ENCODE measurements at places on chromosomes 6 and 20.

DNA sequence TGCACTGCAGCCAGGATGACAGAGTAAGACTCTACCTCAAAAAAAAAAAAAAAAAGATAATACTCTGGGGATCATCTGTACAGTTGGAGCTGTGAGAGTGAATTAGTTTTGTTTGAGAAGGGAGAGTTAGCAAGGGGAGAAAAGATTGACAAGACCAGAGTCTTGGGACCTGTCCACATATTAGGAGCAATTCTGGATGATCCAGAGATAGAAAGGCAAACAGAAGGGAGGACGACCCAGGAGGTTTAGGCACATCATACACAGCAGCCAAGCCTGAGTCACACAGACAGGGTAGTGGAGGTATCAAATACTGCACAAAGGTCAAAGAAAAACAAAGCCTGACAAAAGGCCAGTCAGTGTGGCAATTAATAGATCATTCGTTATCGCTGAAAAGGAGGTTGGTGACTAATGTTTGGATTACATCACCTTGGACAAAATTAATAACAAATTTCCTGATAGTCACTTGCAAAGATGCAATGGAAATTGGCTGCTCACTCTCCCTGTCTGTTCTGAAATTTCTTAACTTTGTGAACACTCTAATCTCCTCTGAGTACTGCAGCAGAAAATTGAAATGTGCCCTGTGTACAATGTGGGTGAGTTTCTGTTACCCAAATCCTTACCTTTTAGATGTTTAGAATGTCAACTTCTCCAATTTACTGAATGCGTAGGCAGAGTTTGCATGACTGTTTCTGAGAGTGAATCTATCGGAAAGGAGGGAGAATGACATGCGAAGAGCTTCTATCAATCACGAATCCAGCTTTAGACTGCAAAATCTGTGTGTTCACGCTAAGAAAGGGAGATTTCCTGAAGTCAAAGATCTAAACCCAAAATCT lies 105.4 kb downstream of the TSHZ2 start:
- no peak for DNase-seq

DNA sequence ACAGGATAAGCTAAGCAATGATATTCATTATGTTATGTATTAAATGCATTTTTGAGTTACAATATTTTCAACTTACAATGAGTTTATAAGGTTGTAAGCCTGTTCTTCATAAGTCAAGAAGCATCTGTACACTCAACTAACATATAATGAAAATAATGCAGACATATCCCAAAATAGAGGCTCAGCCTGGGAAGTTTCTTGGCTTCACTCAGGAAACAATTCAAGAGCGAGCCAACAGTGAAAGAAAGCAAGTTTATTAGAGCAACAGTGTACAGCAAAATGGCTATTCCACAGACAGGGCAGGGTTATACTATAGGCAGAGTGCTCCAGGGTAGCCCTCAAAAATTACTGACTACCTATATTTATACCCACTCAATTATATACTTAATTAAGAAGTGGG lies 1581.8 kb downstream of the HACE1 start:
- no peak for DNase-seq

DNA sequence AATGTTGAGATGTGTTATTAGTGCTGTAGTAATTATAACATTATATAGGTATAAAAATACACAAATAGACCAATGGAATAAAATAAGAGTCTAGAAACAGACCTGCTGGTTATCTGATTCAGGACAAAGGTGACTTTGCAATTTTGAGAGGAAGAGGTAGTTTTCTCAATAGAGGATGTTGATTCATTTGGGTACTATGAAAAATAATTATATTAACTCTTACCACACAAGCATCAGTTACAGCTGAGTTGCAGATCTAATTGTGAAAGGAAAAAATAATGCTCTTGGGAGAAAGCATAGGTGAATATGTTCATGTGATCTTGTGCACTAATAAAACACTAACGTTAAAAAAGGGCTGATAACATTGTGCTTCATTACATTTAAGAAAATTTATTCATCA lies 103.0 kb downstream of the BCKDHB start:
- no peak for DNase-seq

GRCh38 chr20:31566658-31567379 lies 38.3 kb upstream of the ID1 start:
- peak; percentile 69 for DNase-seq

- no peak for DNase-seq
These were observed 32.5 kb downstream of the PHACTR3 start for GRCh38 chr20:59636766-59637370.

DNA sequence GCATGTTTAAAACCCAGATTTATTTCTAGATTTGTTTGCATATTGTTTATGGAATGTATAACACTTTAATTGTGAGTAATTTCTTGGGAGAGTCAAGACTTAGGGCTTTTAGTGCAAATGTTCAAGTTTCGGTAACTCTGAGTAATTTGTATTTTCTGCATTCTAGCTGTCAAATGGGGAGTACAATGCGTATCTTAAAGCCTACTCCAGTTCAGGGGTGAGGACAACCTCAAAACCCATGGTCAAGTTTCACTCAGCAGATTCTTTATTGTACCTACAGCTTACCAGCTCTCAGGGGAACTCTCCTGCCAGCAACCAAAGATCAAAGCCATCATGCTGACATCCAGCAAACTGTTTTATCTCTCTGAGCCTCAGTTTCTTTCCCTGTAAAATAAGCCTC lies 458.6 kb upstream of the JARID2 start:
- DNase-seq: no peak

- no peak for DNase-seq
These were observed 30.0 kb upstream of the RAB23 start for GRCh38 chr6:57252137-57252536.

DNA sequence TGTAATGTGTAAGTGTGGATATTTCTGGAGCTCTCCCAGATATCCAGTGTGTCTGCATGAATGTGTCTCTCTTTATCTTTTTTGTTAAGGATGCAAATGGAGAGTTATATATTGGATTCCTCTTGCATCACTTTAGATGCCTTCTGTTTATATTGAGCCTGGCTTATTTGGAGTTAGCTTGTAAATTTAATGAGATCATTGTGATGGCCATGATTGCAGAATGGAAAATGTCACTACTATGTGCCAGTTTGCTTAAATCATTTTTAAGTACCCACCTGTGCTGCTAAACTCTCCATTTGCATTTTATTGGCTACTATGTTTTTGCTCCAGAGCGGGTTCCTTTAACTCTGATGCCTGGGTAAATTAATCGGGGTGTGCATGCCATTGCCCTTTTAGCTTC lies 334.8 kb downstream of the UTRN start:
- no peak for DNase-seq

- DNase-seq: no peak
These were observed 42.8 kb downstream of the HNF4A start for GRCh38 chr20:44398335-44398734.

GRCh38 chr6:142407685-142408273 lies 106.0 kb downstream of the ADGRG6 start:
- DNase-seq: no peak

DNA sequence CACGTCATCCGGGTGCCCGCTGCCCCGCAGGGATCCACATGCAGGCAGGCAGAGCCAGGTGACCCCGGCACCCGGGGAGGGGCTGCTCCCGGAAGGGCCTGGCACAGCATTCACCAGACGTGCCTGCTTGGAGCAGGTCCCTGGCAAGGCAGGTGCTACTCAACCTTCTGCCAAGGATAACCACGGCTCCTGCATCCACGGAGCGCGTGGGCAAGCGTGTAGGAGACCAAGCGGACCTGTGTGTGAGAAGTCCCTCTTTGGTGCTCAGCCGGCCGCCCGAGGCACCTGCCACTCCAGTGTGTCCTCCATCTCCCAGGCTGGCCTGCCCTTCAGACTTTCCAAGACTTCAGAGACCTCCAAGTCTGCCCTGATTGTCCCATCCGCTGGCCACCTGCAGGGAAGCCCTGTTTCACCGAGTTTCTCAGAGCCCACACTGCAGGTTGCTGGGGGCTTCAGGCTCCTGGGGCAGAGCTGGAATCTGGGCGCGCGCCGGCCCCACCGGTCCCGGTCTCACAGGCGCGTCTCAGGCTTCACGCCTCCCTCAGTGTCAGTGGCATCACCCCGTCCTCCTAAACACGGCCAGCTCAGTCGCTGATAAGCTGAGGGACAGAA lies 124.3 kb downstream of the DLL1 start:
- DNase-seq: no peak

DNA sequence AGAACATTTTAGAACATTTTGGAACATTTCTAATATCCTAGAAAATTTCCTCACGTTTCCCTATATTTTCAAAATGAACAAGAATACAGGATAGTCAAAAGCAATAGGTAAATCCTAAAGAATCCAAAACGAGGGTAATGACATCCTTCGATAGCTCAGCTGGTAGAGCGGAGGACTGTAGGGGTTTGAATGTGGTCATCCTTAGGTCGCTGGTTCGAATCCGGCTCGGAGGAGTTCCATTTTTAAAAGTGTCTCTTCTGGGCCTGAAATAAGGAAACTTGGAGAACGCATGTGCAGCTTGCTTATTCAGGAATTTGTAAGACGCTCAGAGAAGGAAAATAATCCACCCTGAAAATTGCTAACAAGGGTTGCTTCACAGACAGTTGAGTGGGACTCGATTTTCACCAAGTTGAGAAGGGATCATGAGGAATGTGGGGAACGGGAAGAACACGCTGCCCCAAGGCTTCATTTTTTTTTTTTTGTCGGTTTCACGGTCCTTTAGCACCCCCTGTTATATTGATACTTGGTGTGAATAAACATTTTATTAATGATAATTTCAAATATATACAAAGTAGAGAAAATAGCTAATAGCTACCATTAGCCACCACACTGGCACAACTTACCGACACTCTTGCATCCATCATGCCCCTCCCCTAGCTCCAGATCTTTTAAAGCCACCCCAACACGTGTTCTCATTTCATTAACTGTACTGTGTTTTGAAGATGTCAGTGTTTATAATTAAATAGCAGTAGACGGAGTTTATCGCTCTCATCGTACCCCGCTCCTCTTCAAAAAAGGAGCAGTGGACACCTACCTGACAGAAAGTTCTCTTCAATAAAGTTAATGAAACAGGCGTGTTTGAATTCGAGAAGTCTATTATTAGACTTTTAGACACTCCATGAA lies 1.8 kb upstream of the ABT1 start:
- DNase-seq: peak; percentile 82

DNA sequence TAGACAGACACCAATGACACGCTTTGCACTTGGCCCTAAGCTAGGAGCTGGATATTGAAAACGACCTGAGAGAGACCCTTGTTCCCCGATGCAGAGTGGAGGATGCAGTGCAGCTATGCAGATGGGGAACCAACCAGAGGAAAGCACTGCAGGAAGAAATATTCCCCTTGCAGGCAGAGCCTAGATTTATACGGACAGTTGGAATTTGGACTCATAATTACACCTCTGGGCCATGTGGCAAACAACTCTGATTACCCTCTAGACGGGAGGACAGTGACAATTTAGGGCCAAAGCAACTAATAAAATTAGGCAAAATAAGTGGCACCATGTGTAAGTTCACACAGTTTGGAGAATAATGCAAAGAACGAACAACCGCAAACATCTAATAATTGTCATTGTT lies 12.3 kb downstream of the PMEPA1 start:
- no peak for DNase-seq

DNA sequence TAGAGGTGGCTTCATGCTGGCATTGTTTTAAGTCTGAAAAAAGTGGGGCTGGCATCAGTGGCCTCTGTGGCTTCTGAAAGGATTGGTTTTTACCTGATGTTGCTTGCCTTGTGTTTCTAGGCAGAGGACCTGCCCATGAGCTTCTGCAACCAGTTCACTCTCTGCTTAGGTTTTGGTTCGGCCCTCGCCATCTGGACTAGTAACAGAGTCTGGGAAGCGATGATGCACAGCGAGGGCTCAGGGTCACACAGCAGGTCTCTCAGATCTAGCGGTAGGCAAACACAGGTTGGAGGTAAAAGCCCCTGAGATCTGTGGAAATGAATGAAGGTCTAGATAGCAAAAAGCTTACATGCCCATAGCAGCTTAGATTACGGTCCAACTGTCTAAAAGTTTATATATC lies 6.8 kb upstream of the RBL1 start:
- DNase-seq: no peak

DNA sequence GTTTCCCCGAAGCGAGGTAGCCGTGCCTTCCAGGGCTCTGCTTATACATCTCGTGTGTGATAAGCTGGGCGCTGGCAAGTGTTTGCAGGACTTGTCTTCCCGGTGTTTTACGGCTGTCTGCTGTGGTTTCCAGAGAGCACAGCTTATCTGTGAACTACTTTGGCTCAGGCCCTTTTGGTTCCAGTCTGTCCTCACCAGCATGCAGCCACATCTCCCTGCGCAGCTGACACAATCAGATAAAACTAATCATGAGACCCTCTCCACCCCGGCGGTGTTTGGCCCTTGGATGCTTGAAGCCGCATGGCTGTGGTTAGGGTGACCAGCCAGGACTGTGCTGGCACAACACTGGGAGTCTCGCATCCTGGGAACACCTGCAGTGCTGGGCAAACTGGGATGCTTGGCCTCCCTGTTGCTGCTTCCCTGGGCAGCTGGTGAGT lies 241.8 kb upstream of the FOXQ1 start:
- no peak for DNase-seq
